ENCODE measurements at places on chromosomes 1 and 21.

- DNase-seq = no peak
These were observed 78.5 kb upstream of the CDC42BPA start for GRCh38 chr1:227396539-227397353.

DNA sequence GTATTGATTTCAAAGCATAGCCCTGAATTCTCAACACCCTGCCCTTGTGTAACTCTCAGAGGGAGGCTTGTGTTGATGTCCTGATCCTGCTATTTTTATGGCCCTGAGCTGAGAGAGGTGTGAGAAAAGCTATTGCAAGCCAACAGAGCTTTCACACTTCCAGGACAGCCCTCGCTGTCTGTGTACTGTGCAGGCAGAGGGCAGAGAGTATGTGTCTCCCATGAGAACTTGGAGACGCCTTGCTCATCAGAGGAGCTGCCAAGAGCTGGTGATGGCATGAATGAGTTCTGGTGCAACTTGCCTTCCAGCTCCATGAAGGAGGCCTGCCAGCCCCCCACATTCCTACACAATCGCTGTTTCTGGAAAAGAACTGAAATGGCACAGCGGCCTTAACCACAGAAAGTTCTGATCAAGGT lies 144.1 kb upstream of the AJAP1 start:
- no peak for DNase-seq

DNA sequence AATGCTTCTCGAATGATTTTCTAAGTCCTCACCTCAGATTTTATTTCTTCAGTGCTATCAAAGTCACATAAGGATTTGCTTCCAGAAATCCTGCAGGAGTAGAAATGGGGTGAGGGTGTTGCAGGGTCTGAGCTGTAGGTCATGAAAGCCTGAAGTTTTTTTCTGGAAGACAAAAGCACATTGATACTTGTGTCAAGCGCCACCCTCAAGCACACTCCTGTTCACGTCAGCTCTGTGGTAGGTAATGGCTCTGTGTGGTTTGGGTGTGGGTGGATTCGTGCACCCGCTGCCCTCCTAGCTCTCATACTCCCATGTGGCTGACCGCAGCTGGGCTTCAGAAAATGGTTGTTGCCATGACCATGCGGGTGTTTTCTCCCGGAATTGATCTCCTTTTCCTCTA lies 39.9 kb downstream of the AKNAD1 start:
- no peak for DNase-seq

GRCh38 chr1:40425198-40425597 lies 25.1 kb upstream of the ZFP69B start:
- DNase-seq = no peak

GRCh38 chr1:245459621-245460020 lies 304.8 kb downstream of the KIF26B start:
- no peak for DNase-seq

GRCh38 chr1:235077571-235078479 lies 50.8 kb downstream of the TOMM20 start:
- no peak for DNase-seq

DNA sequence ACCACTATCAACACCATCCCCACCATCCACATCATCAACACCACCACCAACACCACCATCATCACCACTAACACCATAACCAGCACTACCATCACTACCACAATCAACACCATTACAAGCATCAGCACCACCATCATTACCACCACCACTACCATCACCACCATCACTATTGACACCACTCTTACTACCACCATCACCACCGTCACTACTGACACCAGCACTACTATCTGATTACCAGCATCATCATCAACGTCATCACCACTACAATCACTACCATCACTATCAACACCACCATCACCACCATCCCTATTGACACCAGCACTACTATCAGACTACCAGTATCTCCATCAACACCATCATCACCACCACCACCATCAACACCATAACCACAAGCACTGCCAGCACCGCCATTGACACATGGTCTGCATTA lies 106.1 kb upstream of the RUNX3 start:
- no peak for DNase-seq

DNA sequence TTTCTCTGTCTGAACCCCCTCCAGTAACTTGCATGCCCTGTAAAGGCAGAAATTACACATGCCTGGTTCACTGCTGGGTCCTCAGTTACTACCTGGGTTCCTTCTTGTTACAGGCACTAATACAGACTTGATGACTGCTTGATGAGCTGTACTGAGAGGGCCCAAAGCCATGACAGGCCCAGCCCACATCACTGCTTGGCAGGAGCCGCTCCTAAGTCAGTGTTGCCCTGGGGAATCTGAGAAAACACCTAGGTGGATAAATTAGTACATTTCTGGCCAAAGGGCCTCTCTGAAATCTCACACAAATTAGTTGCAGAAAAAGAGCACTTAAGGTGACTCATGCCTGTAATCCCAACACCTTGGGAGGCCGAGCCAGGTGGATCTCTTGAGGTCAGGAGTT lies 37.8 kb upstream of the IRF2BP2 start:
- no peak for DNase-seq

Measured in stimulated activated CD4-positive, alpha-beta T cell treated with anti-CD3 and anti-CD28 coated beads, Interleukin-4, amount 100 ng/mL, for 1 hour (primary cell).